ENCODE measurements at places on chromosomes 16 and 17.

- no peak for DNase-seq
These were observed 3.6 kb downstream of the P2RX5 start for GRCh38 chr17:3692346-3692745.

- DNase-seq, result no peak
These were observed 948.7 kb downstream of the KCNJ2 start for GRCh38 chr17:71118039-71118438.

GRCh38 chr17:48985436-48986245 is 11.5 kb upstream of the IGF2BP1 start:
- no peak for DNase-seq

GRCh38 chr16:80611930-80612327 is 71.1 kb downstream of the DYNLRB2 start:
- no peak for DNase-seq

Data from activated naive CD4-positive, alpha-beta T cell treated with anti-CD3 and anti-CD28 coated beads, Interleukin-2, amount 50 U/mL, for 16 hours (primary cell).